Right atrium auricular region (tissue), 2 donors: ENCODE measurements at places on chromosomes 12 and 14. TPM values are rescaled to one million over a fixed set of nuclear protein-coding genes. Genes with fewer than 3 reads are reported as not detected.

DNA sequence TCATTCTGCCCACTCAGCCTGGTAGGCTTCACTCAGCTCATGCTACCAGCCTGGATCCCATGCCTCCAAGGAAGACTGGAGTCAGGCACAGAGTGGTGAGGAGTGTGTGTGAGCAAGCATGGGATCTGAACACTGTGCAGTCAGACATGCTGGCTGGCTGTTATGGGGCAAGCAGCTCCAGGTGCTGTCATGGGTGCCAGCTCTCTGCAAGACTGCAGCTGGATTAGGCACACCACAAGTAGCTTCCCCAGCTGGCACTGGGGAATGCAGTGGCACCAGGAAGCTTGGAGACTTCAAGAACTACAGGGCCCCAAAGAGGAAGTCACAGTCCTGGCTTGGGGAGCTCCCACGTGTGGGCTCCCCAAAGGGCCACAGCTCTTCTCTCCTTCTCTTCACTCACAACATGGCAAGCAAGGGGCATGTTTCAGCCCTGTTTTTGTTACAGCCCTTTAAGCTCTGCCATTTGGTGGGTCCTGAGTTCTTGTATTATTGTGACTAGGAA lies 202.5 kb downstream of the VRK1 start:
- H3K27ac ChIP-seq, result no peak overlapping the region
- H3K36me3 ChIP-seq, result no peaks in the 10 kb centered on the region
- no peaks in the 10 kb centered on the region for H3K4me1 ChIP-seq
- H3K27me3 ChIP-seq, result no peaks in the 10 kb centered on the region
- H3K4me3 ChIP-seq, result no peak overlapping the region

HHIPL1 gene
- total RNA-seq, result 2.4 TPM

GRCh38 chr12:951176-951575 lies 1.7 kb upstream of the RAD52 start:
- no peaks in the 10 kb centered on the region for H3K27me3 ChIP-seq
- H3K27ac ChIP-seq, result no peak overlapping the region
- H3K4me1 ChIP-seq, result peaks cover 11% of the 10 kb centered on the region
- H3K4me3 ChIP-seq, result no peak overlapping the region
- no peak for DNase-seq
- H3K36me3 ChIP-seq, result no peaks in the 10 kb centered on the region

DNA sequence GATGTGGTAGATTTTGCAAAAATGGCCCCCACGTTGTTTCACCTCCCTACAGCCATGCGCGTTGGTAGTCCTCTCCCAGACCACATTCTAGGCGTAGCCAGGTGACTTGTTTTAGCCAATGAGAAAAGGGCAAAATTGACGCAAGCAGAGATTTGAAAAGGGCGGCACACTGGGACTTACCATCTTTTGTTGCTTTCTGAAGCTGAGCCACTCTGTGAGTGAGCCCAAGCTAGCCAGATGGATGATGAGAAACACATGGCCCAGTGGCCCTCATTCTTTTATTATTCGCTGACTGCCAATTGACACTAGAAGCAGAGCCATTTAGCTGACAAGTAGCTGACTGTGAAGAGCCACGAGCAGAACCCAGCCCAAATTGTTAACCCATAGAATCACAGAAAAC lies 142.0 kb upstream of the GZMB start:
- no peak overlapping the region for H3K27ac ChIP-seq
- no peak for DNase-seq
- peaks cover 13% of the 10 kb centered on the region for H3K4me1 ChIP-seq
- no peaks in the 10 kb centered on the region for H3K36me3 ChIP-seq
- H3K27me3 ChIP-seq, result no peaks in the 10 kb centered on the region
- H3K4me3 ChIP-seq, result no peak overlapping the region

HCAR2 gene
- not detected for total RNA-seq

CELA1 gene
- not detected for total RNA-seq

- no peak overlapping the region for H3K27ac ChIP-seq
- H3K36me3 ChIP-seq, result peaks cover 6% of the 10 kb centered on the region
- no peaks in the 10 kb centered on the region for H3K27me3 ChIP-seq
- no peaks in the 10 kb centered on the region for H3K4me1 ChIP-seq
Measured at GRCh38 chr14:74653386-74654138, 41.5 kb upstream of the LTBP2 start.

GRCh38 chr12:50287271-50287670 lies 4.0 kb upstream of the LIMA1 start:
- no peak overlapping the region for H3K27ac ChIP-seq
- no peak for DNase-seq
- peaks cover 18% of the 10 kb centered on the region for H3K4me1 ChIP-seq
- H3K27me3 ChIP-seq, result no peaks in the 10 kb centered on the region
- H3K36me3 ChIP-seq, result no peaks in the 10 kb centered on the region

DNA sequence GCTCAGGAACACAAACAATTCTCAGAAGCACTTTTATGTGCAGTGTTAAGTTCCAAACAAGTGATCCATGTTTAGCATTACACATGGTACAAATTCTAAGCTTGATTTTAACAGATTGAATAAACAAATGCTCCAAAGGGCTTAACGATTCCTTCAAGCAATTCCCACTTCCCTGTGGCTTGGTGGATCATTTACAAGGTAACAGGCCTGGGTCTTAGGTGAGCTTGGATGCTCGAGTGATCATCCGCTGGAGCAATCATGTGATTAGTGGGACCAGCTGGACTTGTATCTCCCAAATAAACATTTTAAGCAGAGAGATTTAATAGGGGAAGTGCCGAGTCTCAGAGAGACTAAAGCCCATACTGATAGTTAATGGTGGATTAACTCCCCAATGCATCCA lies 70.7 kb downstream of the CALM1 start:
- H3K27me3 ChIP-seq, result no peaks in the 10 kb centered on the region
- no peak for DNase-seq
- no peak overlapping the region for H3K4me3 ChIP-seq
- no peak overlapping the region for H3K27ac ChIP-seq
